Muscle of leg (tissue), 16 donors: ENCODE measurements at places on chromosomes 4 and X. TPM values are rescaled to one million over a fixed set of nuclear protein-coding genes. Genes with fewer than 3 reads are reported as not detected.

The LRCH2 gene
- 4.0 TPM for total RNA-seq

The GIMD1 gene
- not detected for total RNA-seq

The SPANXC gene
- not detected for total RNA-seq

The MPC1L gene
- total RNA-seq: not detected

The TAF1 gene
- 27.0 TPM for total RNA-seq

The VCX gene
- not detected for total RNA-seq

The OCIAD2 gene
- total RNA-seq: 8.7 TPM

The CCKAR gene
- total RNA-seq: not detected

The RENBP gene
- total RNA-seq: 3.1 TPM

The SH2D1A gene
- total RNA-seq: 1.2 TPM

The FAM47A gene
- total RNA-seq: not detected

The HS6ST2 gene
- 27.8 TPM for total RNA-seq

The TBX22 gene
- total RNA-seq: not detected

The MAOA gene
- 0.44 TPM for total RNA-seq

The EXOC1L gene
- total RNA-seq: not detected

The SMR3B gene
- not detected for total RNA-seq

The FRMPD3 gene
- 0.04 TPM for total RNA-seq

The CSAG1 gene
- not detected for total RNA-seq

The WAS gene
- total RNA-seq: 2.1 TPM

The GAR1 gene
- total RNA-seq: 3.9 TPM

The CLNK gene
- 0.04 TPM for total RNA-seq

The RGN gene
- 3.1 TPM for total RNA-seq

The LANCL3 gene
- 0.13 TPM for total RNA-seq

The AMOT gene
- 17.6 TPM for total RNA-seq

The MXRA5 gene
- 47.2 TPM for total RNA-seq

The TASL gene
- total RNA-seq: 0.75 TPM

The RFC1 gene
- 45.1 TPM for total RNA-seq

The GAGE1 gene
- total RNA-seq: not detected

The DOK7 gene
- 14.2 TPM for total RNA-seq

The HPGD gene
- total RNA-seq: 5.0 TPM

The TEX13A gene
- not detected for total RNA-seq

The SH3RF1 gene
- 10.7 TPM for total RNA-seq

The FGF2 gene
- 8.9 TPM for total RNA-seq

The TMEM271 gene
- total RNA-seq: 0.04 TPM

The F8A3 gene
- 0.84 TPM for total RNA-seq

The RASL11B gene
- total RNA-seq: 7.5 TPM

The RNF150 gene
- total RNA-seq: 37.6 TPM

The CLDN34 gene
- total RNA-seq: not detected

The FAM184B gene
- 5.1 TPM for total RNA-seq

The REELD1 gene
- not detected for total RNA-seq

The IGFBP7 gene
- 131 TPM for total RNA-seq

The GPC3 gene
- 271 TPM for total RNA-seq

The RASGEF1B gene
- total RNA-seq: 6.0 TPM

The MAGEA9 gene
- not detected for total RNA-seq

The NXF2B gene
- not detected for total RNA-seq

The CXorf51A gene
- total RNA-seq: not detected

The NPY2R gene
- under 0.01 TPM for total RNA-seq

The CFAP97 gene
- 19.1 TPM for total RNA-seq

The HAND2 gene
- 1.7 TPM for total RNA-seq

The PCYT1B gene
- total RNA-seq: 1.4 TPM
